CD4-positive, CD25-positive, alpha-beta regulatory T cell (primary cell): ENCODE measurements at places on chromosomes 5 and 9. TPM values are rescaled to one million over a fixed set of nuclear protein-coding genes. Genes with fewer than 3 reads are reported as not detected.

SMC2 gene
- total RNA-seq, result 6.5 TPM

DNA sequence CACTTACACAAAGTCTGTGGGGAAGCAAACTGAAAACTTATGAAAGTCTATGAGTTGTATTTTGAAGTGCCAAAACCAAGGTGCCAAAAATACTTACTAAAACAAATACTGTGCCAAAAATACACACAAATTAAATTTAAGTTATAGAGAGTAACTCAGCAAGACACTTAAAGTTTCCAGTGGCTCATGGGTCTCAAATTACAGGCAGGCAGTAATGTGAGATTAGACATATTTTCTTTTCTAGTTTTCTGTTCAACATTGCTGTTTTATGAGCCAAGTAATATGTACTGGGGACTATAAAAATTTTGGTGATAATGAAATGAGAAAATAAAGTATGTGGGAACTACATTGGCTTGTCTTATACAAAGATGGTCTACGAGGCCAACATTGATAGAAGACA, 172.2 kb upstream of the SNX2 start:
- DNase-seq, result no peak
- no peaks in the 10 kb centered on the region for H3K27me3 ChIP-seq
- no peak overlapping the region for H3K27ac ChIP-seq
- H3K36me3 ChIP-seq, result no peaks in the 10 kb centered on the region
- no peak overlapping the region for H3K4me3 ChIP-seq
- H3K4me1 ChIP-seq, result no peaks in the 10 kb centered on the region

DNA sequence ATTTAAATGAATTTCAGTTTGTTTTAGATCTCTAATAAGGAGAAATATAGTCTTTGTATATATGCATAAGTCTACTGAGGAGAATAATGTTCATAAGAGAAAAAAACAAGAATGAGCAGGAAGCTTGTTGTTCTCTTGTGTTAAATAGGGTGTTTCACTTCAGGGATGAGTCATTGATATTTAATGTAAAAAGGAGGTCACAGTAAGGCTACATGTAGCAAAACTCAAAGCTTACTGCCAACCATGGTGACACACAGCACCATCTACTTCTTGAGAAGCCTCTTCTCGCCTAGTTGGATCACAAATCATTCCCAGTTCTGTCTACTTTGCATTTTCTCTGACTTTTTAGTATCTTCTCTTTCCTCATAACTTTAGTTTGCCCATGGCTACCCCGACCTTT, 1466.0 kb upstream of the C9orf72 start:
- H3K27me3 ChIP-seq, result no peaks in the 10 kb centered on the region
- no peak overlapping the region for H3K27ac ChIP-seq
- no peak overlapping the region for H3K4me3 ChIP-seq
- H3K4me1 ChIP-seq, result no peaks in the 10 kb centered on the region
- no peak for DNase-seq

DNA sequence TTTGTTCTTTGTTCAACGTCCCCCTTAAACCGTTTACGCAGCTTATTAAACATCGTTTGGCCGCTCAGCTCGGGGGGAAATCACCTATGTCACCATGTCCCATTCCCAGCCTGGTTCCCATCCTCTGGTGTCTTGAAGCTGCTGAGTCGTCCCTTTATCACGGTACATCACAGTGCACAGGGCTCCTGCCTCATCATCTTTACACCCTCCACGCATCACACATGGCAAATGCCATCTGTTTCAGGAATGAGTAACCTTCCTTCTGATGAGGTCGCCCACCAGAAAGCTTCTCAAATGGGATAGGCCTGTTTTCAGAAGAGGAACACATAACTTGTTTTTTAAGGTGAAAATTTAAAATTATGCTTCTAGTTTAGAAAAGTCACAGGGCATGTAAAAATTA, 7.9 kb upstream of the LHX6 start:
- H3K4me1 ChIP-seq, result no peaks in the 10 kb centered on the region
- H3K36me3 ChIP-seq, result peaks cover 24% of the 10 kb centered on the region
- DNase-seq, result no peak

DNA sequence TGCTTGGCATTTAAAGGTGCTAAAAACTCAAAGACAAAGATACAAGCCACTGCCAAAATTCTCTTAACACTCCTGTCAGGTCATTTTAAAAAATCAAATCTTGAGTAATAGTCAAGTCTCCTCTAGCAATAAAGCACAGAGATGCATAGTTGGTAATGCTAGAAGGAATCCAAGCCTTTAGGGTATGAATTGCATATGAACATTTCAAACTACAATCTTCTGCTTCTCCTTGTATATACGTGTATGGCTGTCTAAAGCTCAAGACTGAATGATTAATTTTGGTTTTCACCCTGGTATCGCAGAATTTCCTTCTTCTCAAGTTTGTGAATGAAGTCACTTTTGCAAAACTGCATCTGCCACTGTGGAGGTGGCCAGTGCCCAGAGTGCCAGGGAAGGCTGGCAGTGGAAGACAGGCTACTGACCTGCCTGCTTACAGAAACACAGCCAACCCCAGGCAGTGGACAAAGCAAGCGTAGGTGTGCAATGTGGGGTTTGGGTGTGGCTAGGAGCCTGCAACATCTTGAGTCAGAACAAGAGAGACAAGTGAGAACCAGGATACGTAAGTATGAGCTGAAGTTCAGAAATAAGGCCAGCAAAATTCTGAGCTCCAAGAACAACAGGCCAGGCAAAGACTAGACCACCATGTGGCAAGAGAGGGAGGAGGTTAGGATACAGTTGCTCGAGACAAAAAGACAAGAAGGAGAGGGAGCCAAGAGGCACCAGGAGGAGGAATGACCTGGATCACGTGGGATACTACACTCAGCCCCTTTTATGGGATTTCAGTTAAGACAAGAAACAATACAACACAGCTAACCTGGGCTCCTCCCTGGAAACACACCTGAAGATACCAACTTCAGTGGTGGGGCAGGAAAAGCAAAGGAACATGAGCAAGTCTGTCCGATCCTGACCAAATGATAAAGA, 22.6 kb downstream of the MYO10 start:
- no peaks in the 10 kb centered on the region for H3K27me3 ChIP-seq
- H3K36me3 ChIP-seq, result no peaks in the 10 kb centered on the region
- H3K27ac ChIP-seq, result no peak overlapping the region
- H3K4me1 ChIP-seq, result no peaks in the 10 kb centered on the region

- H3K4me3 ChIP-seq, result no peak overlapping the region
- no peak overlapping the region for H3K27ac ChIP-seq
- DNase-seq, result no peak
- no peaks in the 10 kb centered on the region for H3K27me3 ChIP-seq
- no peaks in the 10 kb centered on the region for H3K36me3 ChIP-seq
- H3K4me1 ChIP-seq, result no peaks in the 10 kb centered on the region
Observed at GRCh38 chr9:86741311-86742208, 205.7 kb downstream of the GAS1 start.

- no peaks in the 10 kb centered on the region for H3K36me3 ChIP-seq
- no peaks in the 10 kb centered on the region for H3K4me1 ChIP-seq
- no peak for DNase-seq
- H3K27ac ChIP-seq, result no peak overlapping the region
Observed at GRCh38 chr9:13053504-13053903, 226.0 kb downstream of the MPDZ start.

- no peak for DNase-seq
- no peak overlapping the region for H3K4me3 ChIP-seq
- no peak overlapping the region for H3K27ac ChIP-seq
- no peaks in the 10 kb centered on the region for H3K36me3 ChIP-seq
Observed at GRCh38 chr5:28329176-28329575, 1290.8 kb upstream of the CDH9 start.

- no peaks in the 10 kb centered on the region for H3K36me3 ChIP-seq
- DNase-seq, result no peak
- no peak overlapping the region for H3K27ac ChIP-seq
- H3K4me3 ChIP-seq, result no peak overlapping the region
- H3K4me1 ChIP-seq, result no peaks in the 10 kb centered on the region
Observed at GRCh38 chr5:82336226-82336958, 58.2 kb upstream of the RPS23 start.

GRCh38 chr9:113885183-113886025, 9.3 kb downstream of the ZNF618 start:
- H3K36me3 ChIP-seq, result no peaks in the 10 kb centered on the region
- H3K27ac ChIP-seq, result no peak overlapping the region
- peaks cover 5% of the 10 kb centered on the region for H3K4me1 ChIP-seq
- no peaks in the 10 kb centered on the region for H3K27me3 ChIP-seq
- no peak overlapping the region for H3K4me3 ChIP-seq
- DNase-seq, result no peak

GRCh38 chr9:80964374-80964773, 725.0 kb downstream of the TLE1 start:
- H3K36me3 ChIP-seq, result no peaks in the 10 kb centered on the region
- no peaks in the 10 kb centered on the region for H3K4me1 ChIP-seq

- no peak overlapping the region for H3K27ac ChIP-seq
- H3K4me1 ChIP-seq, result no peaks in the 10 kb centered on the region
- no peaks in the 10 kb centered on the region for H3K27me3 ChIP-seq
- H3K36me3 ChIP-seq, result peaks cover 4% of the 10 kb centered on the region
Observed at GRCh38 chr9:127506814-127507750, 55.8 kb downstream of the LRSAM1 start.

DNA sequence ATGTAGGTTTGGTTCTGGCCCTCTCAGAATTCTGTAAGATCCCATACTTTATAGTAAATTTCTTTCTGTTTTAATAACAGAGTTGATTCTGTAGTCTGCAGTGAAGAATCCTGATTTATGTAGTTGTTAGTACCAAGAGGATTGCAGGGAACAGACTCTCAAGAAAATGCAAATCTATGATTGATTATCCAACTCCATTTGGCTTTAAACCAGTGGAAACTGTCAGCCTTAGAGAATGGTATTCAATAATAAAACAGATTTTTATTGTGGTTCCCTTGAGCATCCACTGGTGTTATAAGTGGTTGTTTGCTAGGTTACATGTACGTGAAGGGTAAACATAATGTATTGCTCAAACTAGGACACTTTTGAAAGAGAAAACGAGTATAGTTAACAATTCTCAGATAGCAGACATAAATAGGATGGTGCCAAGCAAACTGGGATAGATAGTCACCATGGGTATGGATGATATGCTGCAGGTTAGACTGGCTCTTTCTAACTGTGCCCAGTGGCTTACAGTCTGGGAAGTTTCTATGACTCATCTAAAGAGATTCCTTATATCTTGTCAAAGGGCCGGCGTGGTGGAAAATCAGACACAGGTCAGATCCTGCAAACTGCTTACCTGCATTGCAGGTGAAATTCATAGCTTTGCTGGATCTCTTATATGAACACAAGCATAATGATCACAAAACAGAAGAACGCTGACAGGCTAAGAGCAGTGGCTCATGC, 41.7 kb upstream of the RPS23 start:
- DNase-seq, result no peak
- H3K27me3 ChIP-seq, result no peaks in the 10 kb centered on the region
- H3K27ac ChIP-seq, result no peak overlapping the region
- no peaks in the 10 kb centered on the region for H3K4me1 ChIP-seq

DNA sequence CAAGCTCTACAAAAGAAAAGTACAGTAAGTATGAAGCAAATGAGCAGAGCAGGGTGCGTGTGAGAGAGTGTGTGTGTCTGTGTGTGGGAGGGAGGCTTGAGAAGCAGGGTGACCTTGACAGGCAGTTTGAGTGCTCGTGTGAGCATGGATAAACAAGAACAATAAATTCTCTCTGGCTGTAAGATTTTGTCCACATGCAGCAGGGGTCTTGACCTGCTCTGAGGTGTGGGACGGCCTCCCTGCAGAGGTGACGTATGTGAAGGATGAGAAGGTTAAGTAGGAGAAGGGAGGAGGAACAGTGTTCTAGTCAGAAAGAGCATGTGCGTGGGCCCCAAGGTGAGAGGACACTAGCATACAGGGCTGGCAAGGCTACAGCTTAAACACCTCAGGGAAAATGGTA, 49.0 kb downstream of the SPTLC1 start:
- no peak for DNase-seq
- H3K27me3 ChIP-seq, result no peaks in the 10 kb centered on the region
- no peaks in the 10 kb centered on the region for H3K4me1 ChIP-seq
- H3K36me3 ChIP-seq, result peaks cover 82% of the 10 kb centered on the region
- no peak overlapping the region for H3K4me3 ChIP-seq

STARD4 gene
- total RNA-seq, result 14.4 TPM
